ENCODE measurements at places on chromosomes 2 and 18.
A peak's percentile ranks its signal among the peaks of the same experiment; 100 is the strongest.

- DNase-seq, result no peak
Measured at GRCh38 chr2:198141726-198142125, 337.3 kb downstream of the PLCL1 start.

- no peak for DNase-seq
Measured at GRCh38 chr2:62884514-62884913, 166.1 kb upstream of the OTX1 start.

DNA sequence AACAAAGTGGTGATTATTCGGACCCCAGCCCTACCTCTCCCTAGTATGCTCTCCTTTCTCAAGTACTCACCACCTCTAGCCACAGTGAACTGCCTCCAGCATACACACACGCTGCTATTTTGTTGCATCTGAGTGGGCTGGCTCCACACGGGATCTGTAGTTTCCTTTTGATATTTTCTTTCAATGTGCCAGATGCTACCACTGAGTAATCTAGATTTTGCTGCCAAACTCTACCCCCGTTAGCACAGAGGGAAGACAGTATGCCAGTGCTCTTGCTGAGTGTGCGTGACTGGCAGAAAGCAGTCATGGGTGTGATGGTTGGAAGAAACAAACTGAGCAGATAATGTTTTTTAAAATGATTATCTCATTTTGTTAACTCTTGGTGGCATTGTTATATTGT is 11.6 kb downstream of the CFLAR start:
- peak; percentile 49 for DNase-seq

DNA sequence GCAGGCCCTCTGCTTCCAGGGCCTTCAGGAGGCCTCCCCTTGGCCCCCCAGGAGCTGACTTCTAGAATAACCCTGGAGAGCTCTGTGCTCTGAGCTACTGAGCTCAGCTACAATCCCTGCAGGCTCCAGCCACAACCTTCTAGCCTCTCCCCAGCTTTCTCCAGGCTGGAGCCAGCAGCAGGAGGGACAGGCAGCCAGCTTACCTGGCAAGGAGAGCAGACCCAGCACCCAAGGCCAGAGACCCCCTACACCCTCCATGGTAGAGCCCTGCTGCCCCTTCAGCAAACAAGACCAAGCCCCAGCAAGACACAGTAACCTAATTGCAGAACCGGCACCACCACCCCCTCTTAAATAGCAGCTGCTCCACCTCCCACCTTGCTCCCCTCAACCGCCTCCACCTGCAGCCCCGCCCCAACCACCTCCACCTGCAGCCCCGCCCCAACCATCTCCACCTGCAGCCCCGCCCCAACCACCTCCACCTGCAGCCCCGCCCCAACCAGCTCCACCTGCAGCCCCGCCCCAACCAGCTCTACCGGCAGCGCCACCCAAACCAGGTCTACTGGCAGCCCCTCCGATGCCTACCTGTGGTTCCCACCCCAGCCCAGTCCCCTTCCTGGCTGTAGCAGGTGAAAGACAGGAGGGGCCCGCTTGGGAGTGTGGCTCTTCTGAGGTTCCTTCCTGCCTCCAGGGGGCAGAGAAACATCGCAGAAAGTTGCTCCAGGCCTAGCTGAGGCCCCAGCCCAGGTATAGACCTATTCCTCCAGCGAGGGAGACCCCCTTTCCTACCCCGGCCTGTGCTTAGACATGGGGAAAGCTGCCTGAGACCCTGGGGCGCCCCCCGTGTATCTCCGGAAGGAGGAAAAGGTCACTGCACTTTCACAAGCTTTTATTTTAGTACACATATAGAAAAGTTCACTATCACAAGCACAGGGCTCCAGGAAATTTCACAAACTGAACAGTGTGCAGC is at the start of gene ASTL:
Gene ASTL, minus strand, starts transcription at position 324 of the 967 bp plus-strand sequence. Its CDS starts 66 bp downstream, at position 258.
- DNase-seq, result peak; percentile 57

DNA sequence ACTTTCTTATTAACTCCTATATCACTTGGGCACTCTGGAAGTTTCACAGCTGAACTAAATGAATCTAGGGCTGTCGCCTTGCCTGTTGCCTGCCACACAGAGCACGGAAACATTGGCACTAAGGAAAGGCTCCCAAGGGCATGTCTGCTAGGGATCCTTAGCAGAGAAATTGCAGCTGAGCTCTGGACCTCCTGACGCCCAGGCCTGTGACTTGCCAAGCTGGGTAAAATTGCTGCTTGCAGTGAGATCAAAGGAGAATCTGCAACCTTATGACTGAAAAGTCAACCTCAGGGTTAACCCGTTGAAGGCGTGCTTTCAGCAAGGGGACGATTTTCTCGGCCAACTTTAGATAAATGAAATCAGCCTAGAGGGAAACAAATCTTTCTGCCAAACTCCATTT is 189.8 kb downstream of the NCK2 start:
- peak; percentile 27 for DNase-seq

GRCh38 chr2:101961338-101962191 is 30.2 kb upstream of the IL1R2 start:
- no peak for DNase-seq

GRCh38 chr18:79699653-79700052 is 20.1 kb downstream of the CTDP1 start:
- no peak for DNase-seq

DNA sequence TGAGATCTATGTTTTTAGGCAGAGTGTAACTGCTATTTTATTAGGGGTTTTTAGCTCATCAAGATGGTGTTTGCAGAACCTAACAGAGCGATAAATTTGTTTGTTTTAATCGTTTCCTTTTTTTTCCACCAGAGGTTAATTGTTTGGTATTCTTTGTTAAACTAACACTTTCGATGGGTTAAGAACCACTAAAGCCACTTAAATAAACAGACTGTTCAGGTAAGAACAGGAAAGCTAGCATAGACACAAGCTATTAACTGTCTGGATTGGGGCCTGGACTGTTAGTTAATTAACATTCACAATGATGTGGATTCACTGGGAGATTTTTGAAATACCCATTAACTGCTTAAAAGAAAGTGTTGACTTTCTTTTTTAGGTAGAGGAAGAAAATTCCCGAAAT is 209.0 kb upstream of the COPS8 start:
- DNase-seq, result no peak

DNA sequence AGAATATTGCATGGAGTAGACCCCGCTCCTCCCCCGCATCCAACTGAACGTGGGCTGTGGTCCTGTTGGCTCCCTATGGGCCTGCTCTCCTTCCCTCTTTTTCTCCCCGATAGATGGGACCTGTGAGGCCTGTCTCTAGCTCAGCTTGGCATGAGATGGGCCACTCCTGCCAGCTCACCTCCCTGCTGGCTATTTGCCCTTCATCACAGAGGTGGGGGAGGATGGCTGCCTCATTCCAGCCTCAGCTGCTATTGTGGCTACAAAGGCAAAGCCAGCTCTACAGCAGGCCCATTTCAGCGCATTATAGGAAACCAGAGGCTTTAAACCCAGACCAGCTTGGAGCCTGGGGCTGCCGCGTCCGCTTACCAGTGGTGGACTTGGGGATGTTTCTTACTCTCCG is 313.9 kb downstream of the GBX2 start:
- no peak for DNase-seq

GRCh38 chr2:6947929-6948676 is 30.9 kb downstream of the RNF144A start:
- DNase-seq, result no peak

- no peak for DNase-seq
Measured at GRCh38 chr18:31633392-31634330, 42.0 kb downstream of the TTR start.

DNA sequence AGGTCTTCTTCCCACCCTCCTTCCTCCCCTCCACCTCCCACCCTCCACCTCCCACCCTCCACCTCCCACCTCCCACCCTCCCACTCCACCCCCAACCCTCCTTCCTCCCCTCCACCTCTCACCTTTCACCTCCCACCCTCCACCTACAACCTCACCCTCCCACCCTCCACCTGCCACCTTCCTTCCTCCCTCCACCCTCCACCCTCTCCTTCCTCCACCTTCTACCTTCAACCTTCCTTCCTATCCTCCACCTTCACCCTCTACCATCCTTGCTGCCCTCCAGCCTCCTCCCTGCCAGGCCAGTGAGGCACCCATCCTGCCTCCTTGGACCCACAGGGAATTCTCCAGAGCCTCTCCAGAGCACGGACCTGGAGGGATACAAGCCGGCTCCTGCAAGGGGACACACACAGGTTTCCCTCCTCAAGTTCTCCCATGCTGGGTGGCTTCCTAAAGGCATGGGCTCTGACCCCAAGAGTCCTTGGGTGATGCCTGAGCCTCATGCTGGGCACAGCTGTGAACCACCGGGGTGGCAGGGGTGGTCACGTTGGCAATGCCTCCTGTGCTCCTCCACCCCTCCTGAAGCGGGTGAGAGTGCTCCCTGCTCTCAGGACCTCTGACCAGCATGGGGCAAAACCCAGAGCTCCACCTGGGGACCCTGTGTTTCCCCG is 293.0 kb downstream of the NDUFA10 start:
- no peak for DNase-seq

- no peak for DNase-seq
Measured at GRCh38 chr2:134917888-134918525, 615 bp upstream of the CCNT2 start.

DNA sequence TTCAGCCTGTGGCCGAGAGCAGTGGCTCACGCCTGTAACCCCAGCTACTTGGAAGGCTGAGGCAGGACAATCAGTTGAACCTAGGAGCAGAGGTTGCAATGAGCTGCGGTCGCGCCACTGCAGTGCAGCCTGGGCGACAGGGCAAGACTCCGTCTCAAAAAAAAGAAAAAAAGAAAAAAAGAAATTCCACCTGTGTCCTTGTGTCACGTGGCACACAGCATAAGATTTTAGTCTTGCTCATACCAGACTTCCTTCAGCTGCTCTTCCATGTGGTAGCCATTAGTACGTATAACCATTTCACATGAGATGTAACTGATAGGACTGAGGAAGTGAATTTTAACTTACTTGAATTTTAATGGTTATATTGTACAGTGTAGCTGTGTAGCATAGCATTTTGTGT is 4.0 kb downstream of the NOP58 start:
- DNase-seq, result no peak

DNA sequence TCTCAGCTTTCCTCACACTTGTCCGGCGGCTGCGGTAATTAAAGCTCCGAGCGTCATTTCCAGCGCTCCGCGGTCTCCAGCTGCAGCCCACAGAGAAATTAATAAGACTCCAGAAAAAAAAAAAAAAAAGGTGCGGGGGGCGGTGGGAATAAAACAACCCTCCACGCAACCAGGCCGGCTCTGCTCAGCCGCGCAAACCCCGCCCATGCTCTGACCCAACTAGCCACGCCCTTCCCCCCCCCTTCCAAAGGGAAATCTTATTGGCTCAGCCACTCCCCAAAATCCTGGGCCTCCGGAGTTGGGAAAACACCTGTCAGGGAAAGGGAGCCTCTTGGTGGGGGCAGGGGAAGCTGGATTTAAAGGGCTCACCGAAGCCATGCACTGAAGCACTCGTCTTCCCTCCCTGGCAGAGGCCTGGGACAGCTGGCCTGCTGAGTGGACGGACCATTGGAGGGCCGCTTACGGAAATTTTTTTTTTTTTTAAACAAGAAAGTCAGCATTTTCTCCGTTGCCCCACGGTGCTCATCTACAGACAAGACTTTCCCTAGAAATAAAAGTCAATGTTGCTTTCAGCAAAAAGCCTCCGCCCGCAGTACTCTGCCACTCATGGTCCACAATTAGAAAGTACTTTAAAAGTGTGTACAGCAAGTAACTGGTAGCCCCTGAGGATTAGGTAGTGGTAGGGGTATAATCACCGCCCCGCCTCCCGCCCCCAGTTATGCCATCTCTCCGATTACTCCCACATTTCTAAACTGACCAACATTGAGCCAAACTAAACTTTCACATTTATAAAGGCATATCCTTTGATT is 674 bp upstream of the ERBB4 start:
- no peak for DNase-seq

- no peak for DNase-seq
Measured at GRCh38 chr18:45104049-45104395, 423.3 kb downstream of the SETBP1 start.

GRCh38 chr2:54048117-54048785 is 67.2 kb upstream of the ACYP2 start:
- no peak for DNase-seq

GRCh38 chr2:144267239-144267638 is 252.7 kb downstream of the ZEB2 start:
- no peak for DNase-seq

- DNase-seq, result no peak
Measured at GRCh38 chr18:4360221-4360715, 94.8 kb downstream of the DLGAP1 start.

- DNase-seq, result no peak
Measured at GRCh38 chr2:29304399-29305060, 189.3 kb downstream of the CLIP4 start.

GRCh38 chr2:209468846-209469245 is 45.0 kb downstream of the MAP2 start:
- no peak for DNase-seq

GRCh38 chr2:34534761-34535160 is 935.7 kb upstream of the FAM98A start:
- DNase-seq, result no peak

- DNase-seq, result no peak
Measured at GRCh38 chr2:3490191-3491170, 28.9 kb downstream of the ADI1 start.

DNA sequence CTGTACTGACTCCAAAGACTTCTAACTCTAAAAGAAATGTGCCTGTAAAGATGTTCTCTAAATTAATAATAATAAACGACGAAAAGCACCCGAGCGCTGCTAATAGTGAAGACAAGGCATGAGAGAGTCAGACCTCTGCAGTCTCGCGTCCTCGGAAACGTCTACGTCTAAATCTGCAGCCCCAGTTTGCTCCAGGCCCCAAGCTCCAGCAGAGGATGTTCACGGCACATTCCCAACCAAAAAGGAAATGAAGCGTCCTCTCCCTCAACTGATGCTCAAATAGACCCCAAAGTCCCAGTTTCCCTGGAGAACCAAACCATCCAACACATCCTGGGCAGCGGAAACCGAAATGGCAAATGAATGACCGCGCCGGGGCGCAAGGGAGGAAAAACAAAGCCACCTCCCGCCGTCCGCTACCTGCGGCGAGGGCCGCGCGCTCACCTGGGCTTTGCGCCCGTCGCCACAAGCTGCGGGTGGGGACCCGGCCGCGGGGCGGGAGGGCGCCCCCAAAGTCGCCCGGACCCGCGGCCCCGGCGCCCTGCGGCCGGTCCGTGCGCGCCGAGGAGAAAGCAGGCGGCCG is 47.1 kb upstream of the CCDC150 start:
- no peak for DNase-seq

DNA sequence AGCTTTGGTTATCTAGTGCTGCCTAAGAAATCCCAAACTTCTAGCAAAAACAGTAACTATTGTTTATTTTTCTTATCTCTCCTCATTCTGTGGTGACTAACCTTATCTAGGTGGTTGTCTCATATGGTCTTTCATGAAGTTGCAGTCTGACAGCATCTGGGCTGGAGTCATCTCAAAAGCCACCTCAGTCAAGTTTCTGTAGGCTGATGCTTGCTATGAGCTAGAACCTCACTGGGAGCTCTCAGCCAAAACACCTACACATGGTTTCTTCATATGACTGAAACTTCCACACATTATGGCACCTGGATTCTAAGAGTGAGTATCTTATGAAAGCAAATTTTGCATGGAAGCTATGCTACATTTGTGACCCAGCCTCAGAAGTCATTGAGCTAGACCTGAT is 596.4 kb upstream of the VRK2 start:
- no peak for DNase-seq

DNA sequence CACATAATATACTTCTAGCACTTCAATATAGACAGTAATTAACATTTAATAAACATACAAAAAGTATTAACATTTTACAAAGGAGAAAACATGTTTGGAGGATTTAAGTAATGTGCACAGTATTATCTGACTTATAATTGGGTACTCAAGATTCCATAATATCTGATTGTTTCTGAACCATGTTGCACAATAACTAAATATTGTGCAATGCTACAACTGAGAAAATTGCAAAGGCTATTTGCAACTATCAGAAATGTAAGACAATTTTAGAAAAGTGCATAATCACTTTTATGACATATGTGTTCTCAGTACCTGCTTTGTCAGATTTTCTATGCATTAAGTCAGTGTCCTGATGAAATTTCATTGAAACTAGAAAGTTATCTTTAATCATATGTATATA is 934.6 kb downstream of the SOCS6 start:
- DNase-seq, result no peak

Data from stimulated activated CD4-positive, alpha-beta T cell treated with anti-CD3 and anti-CD28 coated beads, TNF-alpha, amount 100 ng/mL, for 24 hours (primary cell).